Psoas muscle (tissue), 8 donors: ENCODE measurements at places on chromosomes 2 and 18. TPM values are rescaled to one million over a fixed set of nuclear protein-coding genes. Genes with fewer than 3 reads are reported as not detected.

DNA sequence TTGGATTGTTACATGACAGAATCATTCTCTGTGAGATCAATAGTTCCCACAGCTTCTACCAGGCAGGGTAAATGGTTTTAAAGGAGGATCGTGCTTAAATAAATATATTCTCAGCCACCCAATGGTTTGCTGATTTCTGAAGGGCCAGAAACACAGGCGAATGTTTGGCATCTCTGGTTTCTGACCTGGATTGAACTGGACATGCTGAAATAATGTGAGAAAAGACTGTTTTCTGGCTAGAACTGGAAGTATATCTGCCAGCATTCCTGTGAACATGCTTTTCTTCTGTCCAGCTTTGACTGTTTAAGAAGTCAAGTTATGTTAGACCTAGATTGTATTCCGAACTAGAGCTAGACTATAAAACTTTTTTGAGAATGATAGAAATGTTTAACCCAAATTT, 77.1 kb upstream of the COL3A1 start:
- no peak for DNase-seq

- DNase-seq = no peak
Measured at GRCh38 chr2:129737660-129738527, 241.6 kb upstream of the RAB6C start.

Gene DDX1
- total RNA-seq = 116 TPM

DNA sequence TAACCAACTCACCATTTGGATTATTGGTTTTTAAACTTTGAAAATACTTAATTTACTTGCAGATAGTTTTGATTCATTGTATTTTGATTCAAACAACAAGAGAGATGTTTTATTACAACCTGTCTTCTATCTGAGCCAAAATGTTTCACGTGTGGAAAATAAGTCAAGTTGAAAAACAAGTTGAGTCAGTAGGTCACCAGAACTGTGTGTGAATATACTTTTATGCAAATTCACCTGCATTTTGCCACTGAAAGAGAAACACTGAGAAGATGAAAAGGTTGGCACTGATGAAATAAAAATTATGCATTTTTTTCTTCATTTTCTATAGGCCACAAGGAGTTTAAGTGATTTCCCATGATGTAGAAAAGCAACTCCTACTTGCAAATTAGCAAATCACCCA, 68.3 kb downstream of the ICOS start:
- no peak for DNase-seq

- no peak for DNase-seq
Measured at GRCh38 chr18:76458522-76459311, 36.3 kb downstream of the ZNF516 start.

Gene SCN7A
- total RNA-seq = 4.9 TPM

- DNase-seq = no peak
Measured at GRCh38 chr2:73917696-73918207, 8.9 kb upstream of the DGUOK start.

- DNase-seq = no peak
Measured at GRCh38 chr2:140270224-140270623, 1490.0 kb upstream of the NXPH2 start.

DNA sequence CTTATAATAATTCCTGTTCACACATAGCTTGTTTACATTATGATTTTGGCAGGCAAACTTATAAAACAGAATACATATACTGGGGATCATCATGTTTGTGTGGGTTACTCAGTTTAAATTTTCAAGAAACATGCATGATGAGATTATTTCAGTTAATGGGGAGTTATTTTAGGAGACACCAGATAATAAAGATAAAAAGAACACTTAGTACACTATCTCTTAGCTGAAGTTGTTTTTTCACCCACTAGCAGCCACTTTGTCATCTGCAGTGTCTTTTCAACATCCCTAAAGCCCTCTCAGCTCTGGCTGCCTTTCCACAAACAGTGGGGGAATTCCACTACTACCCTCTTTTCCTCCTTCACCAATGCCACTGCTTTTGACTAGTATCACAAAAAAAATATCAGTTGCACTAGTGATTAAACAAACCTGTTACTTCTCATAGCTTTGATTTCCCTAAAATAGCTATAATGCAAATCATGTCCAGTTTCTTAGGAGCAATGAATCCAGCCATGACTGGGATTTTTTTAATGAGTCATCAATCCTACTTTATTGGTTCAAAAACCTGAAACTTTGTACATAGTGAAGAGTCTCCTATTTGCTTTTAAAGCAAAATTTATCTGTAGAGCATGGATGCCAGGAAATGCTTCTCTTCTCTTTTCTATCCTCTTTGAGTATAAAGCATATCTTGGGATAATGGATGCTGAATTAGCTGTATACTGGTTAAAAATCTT, 156.7 kb upstream of the TFPI start:
- DNase-seq = no peak

- DNase-seq = no peak
Measured at GRCh38 chr2:178428396-178428806, 22.6 kb downstream of the PRKRA start.

- DNase-seq = no peak
Measured at GRCh38 chr2:133667085-133667484, 98.8 kb upstream of the NCKAP5 start.

Gene FBXO15
- not detected for total RNA-seq

Gene ANO7
- total RNA-seq = 0.47 TPM

Gene AP1S3
- not detected for total RNA-seq

GRCh38 chr2:96899413-96899741, 29.5 kb upstream of the SEMA4C start:
- no peak for DNase-seq

DNA sequence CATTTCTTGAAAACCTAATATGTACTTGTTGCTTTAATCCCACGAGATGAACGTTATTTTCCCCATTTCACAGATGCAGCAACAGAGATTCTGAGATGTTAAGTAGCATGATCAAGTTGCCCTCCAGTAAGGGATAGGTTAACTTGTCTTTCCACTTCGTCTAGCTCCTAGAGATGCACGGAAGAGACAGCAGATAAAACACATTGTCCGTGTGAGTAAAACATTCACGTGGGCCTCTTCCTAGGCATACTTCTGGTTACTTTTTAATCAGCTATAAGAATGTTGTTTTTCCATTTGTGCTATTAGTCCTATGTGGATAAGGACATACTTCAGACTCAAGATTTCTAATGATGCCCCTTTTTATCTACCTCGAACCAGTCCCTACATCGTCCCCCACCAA, 1.2 kb upstream of the ARHGAP28 start:
- DNase-seq = no peak

Gene SIX3
- 0.20 TPM for total RNA-seq

- DNase-seq = no peak
Measured at GRCh38 chr2:153641046-153641445, 162.5 kb upstream of the RPRM start.

Gene NEU4
- 18.0 TPM for total RNA-seq

DNA sequence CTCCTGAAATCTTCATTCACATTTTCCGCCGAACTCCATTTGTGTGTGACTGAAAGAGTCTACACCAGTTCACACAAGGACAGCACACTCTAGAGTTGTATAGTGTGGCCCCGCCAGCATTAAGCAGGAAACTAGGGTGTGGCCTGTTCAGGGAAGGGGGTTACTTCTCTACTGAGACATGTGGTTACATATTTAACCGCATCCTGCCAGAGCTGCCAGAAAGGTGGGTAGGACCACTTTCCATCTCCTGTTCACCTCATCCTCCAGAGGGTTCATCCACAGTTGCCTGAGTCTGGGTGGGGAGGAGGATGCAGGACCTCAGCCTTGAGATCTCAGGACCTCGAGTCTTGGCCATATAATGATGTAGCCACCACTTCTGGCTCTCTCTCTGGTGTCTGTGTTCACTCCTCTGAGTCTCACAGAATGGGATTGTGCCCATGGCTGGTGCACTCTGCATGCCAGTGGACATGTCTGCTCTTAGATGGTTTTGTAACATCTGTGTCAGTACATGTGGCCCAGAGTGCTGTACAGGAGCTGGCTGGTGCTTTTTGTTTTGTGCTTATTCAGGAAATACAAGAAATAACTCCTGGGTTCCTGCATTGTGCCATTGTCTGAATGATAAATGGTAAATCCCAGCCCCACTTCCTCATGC, 7.7 kb upstream of the SP140L start:
- DNase-seq = no peak

Gene VWA3B
- total RNA-seq = not detected

DNA sequence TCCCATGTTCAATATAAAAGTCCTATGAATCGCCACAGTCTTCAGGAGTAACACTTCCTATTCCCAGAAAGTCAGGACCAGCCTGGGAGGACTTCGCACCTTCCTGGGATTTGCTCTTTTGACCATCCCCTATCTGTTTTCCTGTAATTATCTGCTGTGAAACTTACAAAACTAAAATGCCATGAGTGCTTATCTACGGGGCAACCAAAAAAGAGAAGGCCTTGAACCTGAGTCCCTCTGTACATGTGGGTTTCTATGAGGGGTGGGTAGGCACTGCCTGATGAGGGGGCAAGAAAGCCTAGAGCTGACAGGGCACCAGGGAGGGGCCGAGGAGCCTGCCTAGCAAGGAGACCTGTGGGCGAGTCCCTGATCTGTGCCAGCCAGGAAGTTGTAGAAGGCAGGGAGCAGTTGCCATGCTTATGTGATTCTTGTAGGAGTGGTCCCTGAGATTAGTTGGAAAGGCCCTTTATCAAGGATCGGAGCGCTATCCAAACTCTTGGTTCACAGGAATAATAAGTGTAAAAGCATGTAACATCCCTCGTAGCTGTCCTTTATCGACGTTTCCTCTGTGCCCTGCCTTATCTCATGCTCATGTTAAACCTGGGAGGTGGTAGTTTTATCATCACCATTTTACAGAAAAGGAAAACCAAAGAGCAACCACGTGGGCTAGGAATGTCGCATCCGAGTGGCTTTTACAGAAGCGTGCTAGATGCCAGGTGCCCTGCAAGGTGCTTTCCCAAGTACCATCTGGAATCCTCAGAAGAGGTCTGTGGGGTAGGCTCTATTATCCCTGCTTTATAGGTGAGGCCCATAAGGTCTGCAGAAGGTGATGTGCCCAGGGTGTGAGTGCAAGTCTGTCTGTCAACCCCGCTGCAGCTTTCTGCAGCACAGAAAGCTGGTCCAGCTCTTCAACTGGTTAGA, 111.8 kb downstream of the B3GNT2 start:
- no peak for DNase-seq

Gene CFAP65
- not detected for total RNA-seq

GRCh38 chr2:36338827-36339145, 16.8 kb upstream of the CRIM1 start:
- no peak for DNase-seq

DNA sequence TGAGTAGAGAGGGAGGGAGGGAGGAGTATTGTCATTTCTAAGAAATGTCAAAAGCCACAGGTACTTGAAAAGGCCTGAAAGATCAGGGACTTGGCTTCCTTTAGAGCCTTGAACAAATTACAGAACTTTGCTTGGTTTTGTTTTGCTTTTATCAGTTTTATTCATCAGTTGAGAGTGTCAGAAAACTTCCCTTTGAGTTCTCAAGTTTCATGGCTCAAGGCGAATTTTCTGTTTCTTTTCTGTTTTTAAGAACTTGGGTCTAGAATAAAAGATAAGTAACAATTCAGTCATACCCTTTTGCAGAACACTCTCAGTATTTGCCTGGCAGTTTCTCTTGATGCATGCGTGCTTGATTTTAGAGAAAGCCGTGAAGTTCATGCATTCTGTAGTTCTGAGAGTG, 531.9 kb downstream of the PARD3B start:
- no peak for DNase-seq

DNA sequence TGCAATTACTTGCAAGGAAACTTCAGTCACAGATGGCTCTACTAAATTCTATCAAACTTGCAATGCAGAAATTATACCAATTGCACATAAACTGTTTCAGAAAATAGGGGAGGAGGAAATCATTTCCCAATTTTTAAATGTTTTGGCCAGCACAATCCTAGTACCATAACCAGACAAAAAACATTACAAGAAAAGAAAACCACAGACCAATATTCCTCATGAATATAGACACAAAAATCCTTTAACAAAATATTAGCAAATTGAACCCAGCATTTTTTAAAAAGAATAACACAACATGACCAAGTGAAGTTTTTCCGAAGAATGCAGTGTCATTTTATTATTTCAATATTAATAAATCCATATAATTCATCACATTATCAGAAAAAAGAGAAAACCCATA, 45.8 kb downstream of the INO80C start:
- DNase-seq = no peak

DNA sequence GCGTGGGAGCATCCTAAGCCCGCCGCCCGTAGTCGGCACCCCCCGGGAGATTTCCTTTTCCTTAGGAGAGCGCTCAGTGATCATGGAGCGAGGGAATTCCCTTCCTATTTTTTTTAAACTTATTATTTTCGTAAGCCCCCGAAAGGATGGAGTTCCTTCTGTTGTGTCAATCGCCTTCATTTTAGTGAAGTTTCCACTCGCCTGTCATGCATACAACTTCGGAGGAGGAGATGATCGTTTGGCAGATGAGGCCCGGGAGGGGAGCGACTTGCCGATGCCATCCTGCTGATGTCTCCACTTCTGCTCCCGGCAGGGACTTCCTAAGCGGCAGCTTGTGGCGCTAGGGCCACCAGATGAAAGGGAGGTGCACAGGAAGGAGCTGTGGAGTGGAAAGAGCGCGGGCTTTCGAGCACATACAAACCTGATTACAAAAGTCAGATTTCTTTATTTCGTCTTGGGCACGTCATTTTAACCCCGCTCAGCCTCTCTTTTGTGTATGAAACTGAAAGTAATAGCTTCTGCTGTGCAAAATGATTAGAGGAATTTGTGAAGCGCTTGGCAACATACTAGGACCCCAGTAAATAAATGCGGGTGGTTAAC, at the start of gene ADGRF3:
Gene ADGRF3 (minus strand): TSS at position 336 of the 600 bp plus-strand sequence. CDS start 555 bp downstream, outside the sequence.
- DNase-seq = peak; percentile 77

Gene RAMP1
- total RNA-seq = 90.4 TPM

Gene MC2R
- total RNA-seq = not detected

GRCh38 chr18:25503567-25504081, 151.7 kb upstream of the ZNF521 start:
- DNase-seq = peak; percentile 68

DNA sequence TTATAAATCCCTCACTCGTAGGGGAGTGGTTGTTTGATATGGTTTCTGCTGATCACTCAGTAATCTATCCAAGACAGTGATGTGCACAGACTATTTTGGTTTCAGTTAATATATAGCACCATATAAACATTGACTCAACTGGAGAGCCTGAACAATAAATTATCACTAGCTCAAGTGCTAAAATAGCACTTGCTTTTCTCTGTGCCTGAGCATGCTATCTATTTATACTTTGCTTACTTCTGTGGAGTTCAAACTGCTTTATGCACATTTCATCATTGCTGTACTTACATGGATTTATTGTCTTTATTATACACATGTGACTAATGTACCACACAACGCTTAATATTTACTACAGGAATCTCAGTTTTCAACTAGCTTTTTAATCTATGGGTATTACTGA, 133.6 kb downstream of the BCL2 start:
- DNase-seq = no peak

Gene ANTXR1
- total RNA-seq = 21.0 TPM

Gene TEKT4
- not detected for total RNA-seq

GRCh38 chr18:30103881-30104280, 938.7 kb downstream of the DSC3 start:
- DNase-seq = no peak

Gene HNMT
- total RNA-seq = 6.5 TPM

- no peak for DNase-seq
Measured at GRCh38 chr2:165820296-165820695, 26.2 kb upstream of the GALNT3 start.
